Stimulated activated naive CD4-positive, alpha-beta T cell treated with Interleukin-2 at 50 U/mL for 16 hours (primary cell): ENCODE measurements at places on chromosomes 6 and 20.

- DNase-seq, result no peak
Measured at GRCh38 chr6:123529843-123530242, 106.9 kb downstream of the TRDN start.

GRCh38 chr20:17109307-17109706 lies 117.5 kb upstream of the PCSK2 start:
- no peak for DNase-seq

GRCh38 chr20:22070610-22071058 lies 365.2 kb downstream of the PAX1 start:
- DNase-seq, result no peak

DNA sequence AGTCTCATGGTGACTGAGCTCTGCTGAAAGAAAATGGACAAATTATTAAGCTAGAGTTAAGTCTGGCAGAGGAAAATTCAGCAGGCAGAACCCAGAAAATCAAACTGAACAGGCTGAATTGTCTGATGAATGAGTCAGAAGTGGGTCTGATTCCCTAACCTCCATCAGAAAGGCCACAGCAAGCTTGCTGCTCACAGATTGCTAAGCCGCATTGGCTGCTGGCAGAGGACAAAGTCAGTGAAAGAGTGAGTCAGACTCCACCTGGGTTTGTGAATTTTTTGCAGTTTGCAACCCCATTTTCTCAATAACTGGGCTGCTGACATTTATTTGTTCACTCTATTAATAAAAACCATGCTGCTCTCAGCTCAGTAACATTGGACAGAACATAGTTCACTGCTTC lies 191.3 kb downstream of the EPM2A start:
- DNase-seq, result no peak

GRCh38 chr20:45372646-45373352 lies 5.3 kb downstream of the TP53TG5 start:
- no peak for DNase-seq

- DNase-seq, result no peak
Measured at GRCh38 chr6:147430811-147431210, 77.7 kb upstream of the SAMD5 start.
